ENCODE measurements at places on chromosomes 12 and 14. TPM values are rescaled to one million over a fixed set of nuclear protein-coding genes. Genes with fewer than 3 reads are reported as not detected.

GRCh38 chr14:80447392-80447791, 236.1 kb upstream of the DIO2 start:
- no peak for DNase-seq

- DNase-seq = no peak
Observed at GRCh38 chr14:59333235-59333634, 131.9 kb downstream of the GPR135 start.

- DNase-seq = no peak
Observed at GRCh38 chr14:93042968-93043940, 72.5 kb downstream of the ITPK1 start.

- DNase-seq = no peak
Observed at GRCh38 chr14:91078095-91078737, 17.8 kb upstream of the RPS6KA5 start.

DNA sequence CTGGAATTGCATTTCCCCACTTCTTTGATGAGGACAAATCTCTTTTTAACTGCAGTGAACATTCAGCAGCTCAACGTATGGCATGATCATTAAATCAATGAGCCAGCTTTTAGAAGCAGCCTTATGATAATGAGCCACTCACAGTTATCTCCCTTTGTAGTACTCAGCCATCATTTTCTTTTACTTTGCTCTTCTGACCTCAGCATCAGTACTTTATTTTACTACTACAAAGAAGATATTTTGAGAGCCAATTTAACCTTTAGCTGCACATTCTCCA, 250.0 kb upstream of the CLEC14A start:
- DNase-seq = no peak

- no peak for DNase-seq
Observed at GRCh38 chr12:11657511-11657910, 8.0 kb downstream of the ETV6 start.

DNA sequence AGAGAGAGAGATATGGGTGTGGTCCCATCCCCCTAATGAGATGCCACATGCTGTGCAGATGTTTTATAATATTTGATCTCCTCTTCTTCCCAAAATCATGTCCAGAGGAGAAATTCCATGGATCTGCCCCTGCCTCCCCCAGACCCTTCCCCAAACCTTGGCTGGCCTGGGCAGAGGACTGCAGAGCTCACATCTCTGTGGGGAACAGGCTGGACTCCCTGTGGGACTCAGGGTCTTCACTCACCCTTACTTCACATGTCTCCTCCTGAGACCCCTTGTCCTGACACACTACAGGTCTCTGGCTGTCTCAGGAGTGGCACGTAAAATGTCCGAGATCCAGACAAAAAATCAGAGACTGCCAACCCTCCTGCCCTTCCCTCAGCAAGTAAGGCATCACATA, 76.0 kb upstream of the CAPRIN2 start:
- no peak for DNase-seq

The ACRBP gene
- 5.3 TPM for polyA plus RNA-seq

The ZDHHC22 gene
- not detected for polyA plus RNA-seq

The OGFOD2 gene
- polyA plus RNA-seq = 7.0 TPM

The GUCY2C gene
- 0.25 TPM for polyA plus RNA-seq

The CCDC38 gene
- 0.17 TPM for polyA plus RNA-seq
